ENCODE measurements at places on chromosomes 3 and 15.
A peak's percentile ranks its signal among the peaks of the same experiment; 100 is the strongest.

DNA sequence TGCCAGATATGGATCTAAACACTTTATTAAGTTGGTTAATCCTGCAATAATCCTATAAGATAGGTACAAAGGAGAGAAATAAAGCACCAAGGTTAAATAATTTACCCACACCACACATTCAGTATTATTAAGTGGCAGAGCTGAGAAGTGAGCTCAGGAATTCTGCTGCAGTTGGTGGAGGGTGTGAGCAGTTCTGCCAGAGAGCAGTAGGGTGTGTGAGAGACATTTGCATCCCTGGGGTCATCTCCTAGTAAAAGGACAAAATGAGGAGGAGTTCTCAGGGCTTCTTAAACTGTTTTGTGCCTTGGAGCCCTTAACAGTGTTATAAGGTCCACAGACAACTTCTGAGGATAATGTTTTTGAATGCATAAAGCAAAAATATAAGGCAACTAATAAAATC is 484.5 kb downstream of the TAFA4 start:
- DNase-seq = no peak

DNA sequence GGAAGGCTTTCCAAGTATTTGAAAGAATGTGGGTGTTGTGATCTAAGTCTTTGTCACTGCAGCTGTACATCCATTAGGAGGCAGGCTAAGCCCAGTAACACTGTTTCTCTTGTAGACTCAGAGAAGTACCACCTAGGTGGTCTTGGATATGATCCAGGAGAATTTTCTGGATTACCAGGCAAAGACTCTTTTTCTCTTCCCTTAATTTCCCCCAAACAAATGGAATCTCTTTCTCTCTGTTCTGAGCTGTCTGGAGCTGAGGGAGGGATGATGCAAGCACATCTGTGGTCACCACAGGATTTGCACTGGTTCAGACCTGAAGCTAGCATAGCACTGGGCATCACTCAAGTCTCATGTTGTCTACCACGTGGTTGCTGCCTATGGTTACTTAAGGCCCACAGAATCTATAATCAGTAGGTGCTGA is 227.6 kb downstream of the NECTIN3 start:
- DNase-seq = no peak

DNA sequence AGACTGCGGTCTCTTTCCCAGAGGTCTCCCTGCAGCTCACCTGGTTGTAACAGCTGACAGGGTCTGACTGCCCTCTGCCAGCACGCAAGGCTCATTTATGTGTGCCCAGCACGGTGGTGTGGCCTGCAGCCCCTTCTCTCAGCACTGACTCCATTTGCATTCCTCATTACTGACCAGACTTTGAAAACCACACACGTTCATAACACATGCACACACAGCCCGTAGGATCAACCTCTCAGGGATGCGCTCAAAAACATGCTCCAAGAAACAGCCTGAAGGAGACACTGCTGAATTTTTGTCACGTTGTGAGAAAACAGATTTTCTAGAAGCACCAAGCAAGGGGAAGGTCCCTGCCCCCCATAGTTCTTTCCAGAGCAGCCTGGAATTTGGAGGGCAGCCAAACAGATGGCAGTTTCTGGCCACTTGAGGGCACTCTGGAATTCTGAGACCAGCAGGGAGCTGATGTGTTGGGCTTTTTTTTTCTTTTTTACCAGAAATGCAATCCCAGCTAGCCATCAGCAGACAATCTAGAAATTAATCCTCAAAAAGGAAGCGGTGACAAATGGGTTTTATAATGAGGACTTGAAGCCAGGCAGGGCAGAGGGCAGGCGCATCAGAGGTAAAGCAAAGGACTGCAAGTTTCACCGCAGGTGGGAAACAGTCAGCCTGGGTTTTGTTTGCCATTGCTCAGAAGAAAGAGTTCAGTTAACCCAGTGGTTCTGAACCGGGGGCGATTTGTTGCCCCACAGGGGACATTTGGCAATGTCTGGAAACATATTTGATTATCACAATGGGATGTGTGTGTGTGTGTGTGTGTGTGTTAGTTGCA is 170.5 kb upstream of the PROK2 start:
- DNase-seq = peak; percentile 59

GRCh38 chr15:92820236-92821021 is 79.7 kb upstream of the CHD2 start:
- peak; percentile 96 for DNase-seq

- no peak for DNase-seq
Measured at GRCh38 chr3:45110509-45110833, 35.7 kb downstream of the CDCP1 start.

GRCh38 chr3:40019376-40019775 is 210.0 kb downstream of the MYRIP start:
- DNase-seq = no peak

DNA sequence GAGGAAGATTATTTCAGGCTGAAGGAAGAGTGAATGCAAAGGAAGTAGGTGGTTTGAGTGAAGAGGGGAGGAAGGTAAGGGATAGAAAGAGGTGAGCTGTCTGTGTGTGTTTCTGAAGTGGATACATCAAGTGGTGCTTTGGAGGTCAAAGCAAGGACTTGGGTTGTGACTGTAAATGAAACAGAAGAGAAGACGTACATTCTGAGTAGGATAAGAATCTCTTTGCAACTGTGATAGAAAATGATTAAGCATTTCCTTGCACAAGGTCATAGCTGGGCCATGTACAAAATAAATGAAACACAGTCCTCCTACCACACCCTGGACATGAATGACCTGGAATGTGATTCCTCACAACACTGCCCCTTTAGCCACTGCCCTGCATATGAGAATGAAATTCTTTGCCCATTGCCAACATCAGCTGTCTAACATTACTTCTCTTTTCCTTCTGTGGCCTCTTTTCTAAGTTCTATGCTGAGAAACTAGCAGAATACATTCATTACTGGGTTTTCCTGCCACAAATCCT is 28.3 kb upstream of the MINDY4B start:
- no peak for DNase-seq

- no peak for DNase-seq
Measured at GRCh38 chr3:30248423-30248822, 358.0 kb upstream of the TGFBR2 start.

GRCh38 chr3:157093096-157093495 is 66.9 kb downstream of the CCNL1 start:
- DNase-seq = no peak

- peak; percentile 6 for DNase-seq
Measured at GRCh38 chr3:184399410-184399809, 19.6 kb downstream of the CHRD start.

- peak; percentile 0 for DNase-seq
Measured at GRCh38 chr3:87287011-87287410, 10.6 kb upstream of the POU1F1 start.

- DNase-seq = no peak
Measured at GRCh38 chr15:83174891-83175290, 32.7 kb downstream of the HDGFL3 start.

DNA sequence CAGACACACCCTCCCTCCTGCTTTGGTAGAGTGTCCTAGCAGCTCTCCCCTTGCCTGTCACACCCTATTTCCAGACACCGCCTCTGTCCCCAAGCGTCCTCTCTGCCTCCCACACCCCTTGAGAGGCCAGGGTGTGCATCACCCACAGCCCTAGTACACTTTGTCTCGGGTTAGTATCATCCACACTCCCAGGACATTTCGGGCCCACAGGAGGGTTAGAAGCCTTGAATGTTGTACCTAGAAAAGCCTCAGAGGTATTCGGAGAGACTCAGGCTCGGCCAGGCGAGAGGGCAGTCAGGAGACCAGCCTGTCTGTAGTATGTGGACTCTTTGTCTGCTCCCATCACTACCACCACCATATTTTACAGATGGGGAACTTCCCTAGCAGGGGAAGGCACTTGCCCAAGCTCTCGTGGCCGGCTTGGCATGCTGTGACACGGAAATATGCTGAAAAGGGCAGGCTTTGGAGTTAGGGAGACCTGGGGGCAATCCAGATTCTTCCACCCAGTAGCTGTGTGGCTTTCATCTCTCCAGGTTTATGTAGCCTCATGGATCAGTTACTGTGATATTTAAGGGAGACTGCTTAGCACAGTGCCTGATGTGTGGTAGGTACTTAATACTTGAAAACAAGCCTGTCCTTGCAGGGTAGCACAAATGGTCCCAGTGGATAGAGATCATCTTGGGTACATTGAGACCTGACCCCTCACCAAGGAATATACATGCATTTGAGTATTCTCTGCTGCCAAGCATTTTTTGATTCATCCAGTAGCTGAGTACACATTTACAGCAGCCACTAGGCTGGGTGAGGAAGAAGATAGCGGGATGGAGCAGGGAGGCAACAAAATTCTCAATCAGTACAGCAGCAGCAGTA is 1.4 kb downstream of the TMEM43 start:
- DNase-seq = no peak

- DNase-seq = no peak
Measured at GRCh38 chr15:101067660-101068522, 148.7 kb downstream of the LRRK1 start.

DNA sequence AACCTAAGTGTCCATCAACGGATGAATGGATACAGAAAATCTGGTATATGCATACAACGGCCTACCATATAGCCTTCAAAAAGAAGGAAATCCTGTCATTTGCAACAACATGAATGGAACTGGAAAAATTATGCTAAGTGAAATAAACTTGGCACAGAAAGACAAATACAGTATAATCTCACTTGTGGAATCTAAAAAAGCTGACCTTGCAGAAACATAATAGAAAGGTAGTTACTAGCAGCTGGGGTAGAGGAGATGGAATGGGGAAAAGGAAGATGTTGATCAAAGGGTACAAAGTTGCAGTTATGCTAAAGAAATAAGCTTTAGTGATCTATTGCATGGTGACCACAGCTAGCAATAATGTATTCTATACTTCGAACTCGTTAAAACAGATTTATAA is 444.1 kb downstream of the OCA2 start:
- no peak for DNase-seq

DNA sequence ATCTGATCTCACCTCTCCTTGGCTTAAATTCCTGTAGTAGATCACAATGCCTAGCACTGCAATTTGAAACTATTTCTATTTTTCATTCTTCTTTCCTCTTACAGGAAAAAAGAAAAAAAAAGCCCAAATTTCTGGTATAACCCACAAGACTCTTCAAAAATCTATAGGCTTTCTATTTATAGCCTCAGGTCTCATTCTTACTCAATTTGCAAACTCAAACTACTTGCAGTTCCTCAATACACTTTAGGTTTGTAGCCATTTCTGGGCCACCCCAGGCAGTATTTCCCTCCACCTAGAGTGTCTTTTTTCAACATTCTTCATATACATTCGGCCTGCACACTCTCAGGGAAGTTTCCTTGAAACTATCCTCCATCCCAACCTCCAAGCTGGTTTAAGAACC is 169.0 kb downstream of the TBC1D5 start:
- DNase-seq = no peak

- no peak for DNase-seq
Measured at GRCh38 chr3:171234298-171235010, 207.9 kb upstream of the SLC2A2 start.

DNA sequence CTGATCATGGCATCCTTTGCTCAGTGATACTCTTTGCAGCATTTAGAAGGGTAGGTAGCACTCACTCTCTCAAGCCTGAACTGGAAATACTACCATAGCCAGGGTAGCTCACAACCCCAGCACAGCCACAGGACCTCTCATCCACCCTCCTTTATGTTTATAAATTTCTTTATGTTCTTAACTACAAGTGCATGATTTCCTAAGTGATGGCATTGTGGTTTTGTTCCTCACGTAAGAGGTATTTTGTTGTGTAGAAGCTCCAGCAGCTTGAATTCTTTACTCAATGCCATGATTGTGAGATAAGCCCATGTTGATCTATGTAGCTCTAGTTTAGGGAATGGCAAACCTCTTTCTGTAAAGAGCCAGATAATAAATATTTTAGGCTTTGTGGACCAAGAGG is 7.9 kb upstream of the RTP3 start:
- DNase-seq = no peak

- peak; percentile 78 for DNase-seq
Measured at GRCh38 chr3:188839187-188839695, 332.5 kb upstream of the TPRG1 start.

DNA sequence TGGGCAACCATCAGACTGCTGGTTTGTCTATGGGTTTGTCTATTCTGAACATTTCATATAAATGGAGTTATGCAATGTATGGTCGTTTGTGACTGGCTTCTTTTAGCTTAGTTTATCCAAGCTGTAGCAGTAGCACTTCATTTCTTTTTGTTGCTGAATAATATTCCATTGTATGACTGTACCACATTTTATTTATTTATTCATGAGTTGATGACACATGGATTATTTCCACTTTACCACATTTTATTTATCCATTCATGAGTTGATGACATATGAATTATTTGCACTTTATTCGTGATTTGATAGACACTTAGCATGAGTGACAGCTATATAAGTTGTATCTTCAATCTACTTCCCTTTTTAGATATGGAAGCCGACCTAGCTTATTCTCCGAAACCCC is 70.0 kb downstream of the IQGAP1 start:
- no peak for DNase-seq

- no peak for DNase-seq
Measured at GRCh38 chr15:51405693-51406523, 64.5 kb downstream of the GLDN start.

- peak; percentile 3 for DNase-seq
Measured at GRCh38 chr3:71956716-71957115, 171.8 kb upstream of the PROK2 start.

DNA sequence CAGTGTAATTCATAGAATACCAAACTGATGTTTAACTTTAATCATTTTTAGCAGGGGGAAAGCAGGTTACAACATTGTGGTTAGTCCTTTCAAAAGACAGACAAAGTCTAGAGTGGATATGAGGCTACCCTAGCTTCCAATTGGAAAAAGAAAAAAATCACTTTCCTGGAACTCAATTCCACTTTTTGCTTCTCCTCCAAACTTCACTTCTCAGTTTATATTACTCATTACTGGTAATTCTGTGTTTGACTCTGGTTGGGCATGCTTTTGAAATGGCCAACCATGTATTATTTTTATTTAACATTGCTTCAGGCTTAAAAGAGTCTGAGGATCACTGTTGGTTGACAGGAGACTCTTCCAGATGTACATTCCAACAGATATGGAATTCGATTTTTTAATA is 84.8 kb downstream of the RAP2B start:
- DNase-seq = no peak

- DNase-seq = no peak
Measured at GRCh38 chr3:126548556-126549466, 9.9 kb downstream of the C3orf22 start.

GRCh38 chr3:144175644-144176425 is 204.2 kb downstream of the DIPK2A start:
- no peak for DNase-seq

DNA sequence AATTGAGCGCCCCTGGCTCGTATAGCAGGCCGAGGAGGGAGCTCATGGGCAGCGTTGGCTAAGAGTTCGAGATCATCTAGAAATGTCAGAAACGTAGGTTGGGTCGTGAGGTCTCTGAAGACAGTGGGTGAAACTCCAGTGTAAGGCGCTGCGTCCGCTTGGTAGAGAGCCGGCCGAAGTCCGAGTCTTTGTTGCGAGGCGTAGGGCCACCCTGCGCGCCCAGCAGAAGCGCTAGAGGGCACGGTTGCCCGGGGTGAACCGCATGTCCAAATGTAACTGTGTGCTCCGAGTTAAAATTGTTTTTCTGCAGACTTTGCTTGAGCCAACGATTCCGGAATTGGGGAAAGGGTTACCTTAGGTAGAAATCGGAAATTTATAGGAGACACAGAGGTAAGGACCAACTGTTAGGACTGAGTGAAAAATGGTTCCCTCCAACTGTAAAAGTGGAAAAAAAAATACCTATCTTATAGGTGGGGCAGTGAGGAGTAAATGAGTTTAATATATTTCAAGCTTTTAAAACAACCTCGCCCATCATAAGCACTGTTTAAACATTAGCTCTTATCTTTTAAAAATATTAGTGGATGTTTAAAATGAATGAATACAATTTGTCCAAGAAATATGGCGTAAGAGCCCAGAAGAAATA is 993 bp upstream of the SIAH2 start:
- peak; percentile 82 for DNase-seq

- DNase-seq = no peak
Measured at GRCh38 chr3:185978516-185978915, 40.7 kb upstream of the TRA2B start.
